ENCODE measurements at places on chromosomes 4 and X.

GRCh38 chrX:9278475-9279233 lies 186.2 kb upstream of the TBL1X start:
- DNase-seq, result no peak

DNA sequence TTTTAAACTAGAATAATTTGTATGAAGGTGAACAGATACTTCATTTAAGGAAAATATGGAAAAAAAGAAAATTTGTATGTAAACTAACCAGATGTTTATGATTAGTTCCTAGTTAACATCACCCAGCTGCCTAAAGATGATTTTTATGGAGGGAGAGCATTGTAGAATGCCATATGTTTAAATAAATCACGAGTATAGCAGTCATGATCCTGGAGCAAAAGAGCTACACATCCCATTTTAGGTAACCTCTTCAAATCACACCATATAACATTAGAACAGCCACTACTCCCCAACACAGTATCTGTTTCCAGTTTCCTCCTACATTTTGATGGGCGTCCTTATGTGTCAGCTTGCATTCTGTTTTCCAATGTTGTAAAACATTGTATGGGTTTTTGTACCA lies 571.9 kb upstream of the FAM241A start:
- DNase-seq, result no peak

- no peak for DNase-seq
These were observed 305.7 kb downstream of the INPP4B start for GRCh38 chr4:142540483-142540804.

DNA sequence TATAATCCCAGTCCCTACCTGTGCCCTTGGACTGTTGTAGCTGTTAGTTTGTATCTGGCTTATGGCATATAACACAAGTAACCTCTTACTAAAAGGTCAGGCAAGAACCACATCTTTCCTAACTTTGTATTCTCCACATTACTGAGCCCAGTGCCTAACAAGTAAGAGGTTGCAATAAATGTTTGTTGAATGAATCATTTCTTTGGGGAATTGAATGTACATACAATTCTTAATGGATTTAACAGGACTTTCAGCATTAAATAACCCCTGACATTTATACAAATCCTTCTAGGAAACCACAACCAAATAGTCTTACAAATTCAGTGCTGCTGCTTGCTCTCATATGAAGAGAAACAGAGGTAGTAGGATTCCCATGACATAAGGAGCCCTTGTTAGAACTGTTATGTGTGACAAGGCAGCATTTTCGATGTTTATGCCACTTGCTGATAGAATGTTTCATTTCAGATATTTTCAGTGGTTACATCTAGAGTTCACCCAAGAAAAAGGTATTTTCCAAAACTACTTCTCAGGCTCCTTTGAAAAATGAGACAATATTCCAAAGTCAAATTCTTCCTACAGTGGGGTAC lies 62.0 kb downstream of the MBNL3 start:
- no peak for DNase-seq

GRCh38 chr4:82223715-82224114 lies 150.1 kb downstream of the HNRNPD start:
- DNase-seq, result no peak

DNA sequence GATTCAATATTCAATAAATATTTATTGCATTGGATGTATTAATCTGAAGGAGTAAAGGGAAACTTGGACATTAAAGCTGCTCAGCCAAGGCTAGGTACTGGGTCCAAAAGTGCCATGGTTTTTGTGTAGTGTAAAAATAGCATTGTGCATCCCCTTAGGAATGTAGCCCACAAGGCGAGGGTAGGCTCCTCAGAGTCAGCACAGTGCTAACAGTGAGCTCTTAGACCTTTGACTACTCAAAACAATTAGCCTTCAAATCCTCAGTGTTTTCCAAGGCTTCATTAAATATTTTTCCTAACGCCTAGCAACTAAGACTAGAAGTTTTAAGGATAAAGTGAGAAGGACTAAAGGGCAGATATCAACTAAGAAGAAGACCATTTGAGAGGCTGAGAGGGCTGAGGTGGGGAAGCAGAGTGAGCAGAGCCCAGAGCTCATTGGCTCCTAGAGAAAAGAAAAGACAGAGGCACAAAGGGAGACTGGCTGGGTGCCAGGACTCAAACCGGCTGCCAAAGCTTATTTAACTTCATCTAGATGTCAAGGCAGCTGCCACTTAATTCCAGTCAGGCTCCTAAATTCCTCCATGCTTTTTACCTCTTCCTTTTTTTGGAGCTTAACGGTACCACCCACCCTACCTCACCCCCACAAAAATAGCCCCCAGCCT lies 17.0 kb downstream of the PRKG2 start:
- DNase-seq, result no peak

GRCh38 chrX:110420771-110421499 lies 62.3 kb downstream of the RTL9 start:
- DNase-seq, result no peak

GRCh38 chrX:49000636-49001035 lies 1.4 kb downstream of the GRIPAP1 start:
- DNase-seq, result no peak

DNA sequence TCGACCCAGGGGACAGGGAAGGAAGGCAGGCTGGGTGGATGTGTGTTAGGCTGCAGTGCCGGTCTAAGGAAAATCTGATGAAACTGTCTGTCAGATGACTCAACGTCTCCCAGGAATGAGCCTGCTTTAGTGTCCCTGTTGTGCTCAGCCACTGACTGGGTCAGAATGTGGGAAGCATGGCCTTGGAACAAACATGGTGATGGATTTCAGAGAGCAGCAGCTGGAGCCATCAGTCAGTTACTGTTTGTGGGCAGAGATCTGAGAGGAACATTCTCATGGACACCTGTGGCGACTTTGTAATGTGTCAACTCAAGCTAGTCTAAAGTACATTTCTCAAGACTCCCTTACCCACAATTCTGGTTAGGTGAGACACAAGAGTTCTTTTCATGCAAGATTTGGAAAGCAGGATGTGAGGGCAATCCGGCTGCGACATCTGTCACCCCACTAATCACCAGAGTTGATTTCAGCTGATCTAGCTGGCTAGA lies 63.2 kb downstream of the ANAPC10 start:
- no peak for DNase-seq

DNA sequence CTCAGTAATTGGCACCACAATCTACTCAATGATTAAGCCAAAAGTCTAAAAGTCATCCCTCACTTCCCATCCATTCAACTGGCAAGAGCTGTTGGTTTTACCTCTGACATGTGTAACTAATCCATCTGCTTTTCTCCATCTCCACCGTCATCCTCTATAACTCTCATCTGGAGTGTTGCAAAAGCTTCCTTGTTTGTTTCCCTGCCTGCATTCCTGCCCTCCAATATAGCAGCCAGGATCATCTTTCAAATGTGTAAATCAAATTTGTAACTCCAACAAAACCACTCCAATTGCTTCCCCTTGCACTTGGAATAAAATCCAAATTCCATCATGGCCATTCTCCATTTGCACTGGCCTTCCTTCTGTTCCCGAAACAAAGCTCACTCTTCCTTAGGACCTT lies 4.3 kb upstream of the PLAC8 start:
- DNase-seq, result no peak

GRCh38 chr4:102390438-102390837 lies 45.2 kb upstream of the SLC39A8 start:
- no peak for DNase-seq

GRCh38 chr4:185771711-185772390 lies 40.1 kb downstream of the SORBS2 start:
- no peak for DNase-seq

DNA sequence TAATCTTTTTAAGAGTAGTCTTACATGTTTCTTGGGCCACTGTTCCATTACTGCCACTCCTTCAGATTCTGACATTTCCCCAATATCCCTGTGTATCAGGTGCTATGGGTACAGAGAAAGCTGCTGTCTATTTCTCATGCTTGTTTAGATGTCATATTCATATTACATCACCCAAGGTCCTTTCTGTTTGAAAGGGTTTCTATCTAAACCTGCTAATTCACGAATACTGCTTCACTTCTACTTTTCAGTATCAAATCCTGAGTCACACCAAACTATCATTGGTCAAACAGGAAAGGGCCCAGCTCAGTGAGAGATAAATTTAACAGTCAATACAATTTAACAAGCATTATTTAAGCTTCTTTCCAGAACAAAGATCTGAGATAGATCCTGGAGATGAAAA lies 241.4 kb downstream of the UGT8 start:
- no peak for DNase-seq

GRCh38 chr4:149766135-149766534 lies 49.5 kb downstream of the IQCM start:
- DNase-seq, result no peak

- DNase-seq, result no peak
These were observed 158.0 kb upstream of the MED14 start for GRCh38 chrX:40893251-40893910.

DNA sequence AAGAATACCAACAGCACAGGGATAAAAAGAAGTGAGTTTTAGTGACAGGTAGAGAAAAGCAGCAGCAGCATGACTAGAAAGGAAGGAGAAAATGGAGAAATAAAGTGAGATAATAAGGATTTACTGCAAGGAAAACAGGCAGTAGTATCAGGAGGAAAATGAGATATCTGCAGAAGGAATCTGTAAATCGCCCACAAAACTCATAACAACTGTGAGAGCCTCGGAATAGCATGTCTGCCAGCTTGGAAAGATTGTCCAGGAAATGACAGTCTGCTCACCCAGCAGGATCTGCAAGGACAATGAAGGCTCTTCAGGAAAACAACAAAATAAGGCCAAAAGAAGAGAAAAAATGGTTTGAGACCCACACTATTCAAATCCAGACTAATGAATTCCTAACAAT lies 47.4 kb downstream of the CXXC4 start:
- DNase-seq, result no peak

- DNase-seq, result no peak
These were observed 37.6 kb downstream of the DCLK2 start for GRCh38 chr4:150115851-150116250.

DNA sequence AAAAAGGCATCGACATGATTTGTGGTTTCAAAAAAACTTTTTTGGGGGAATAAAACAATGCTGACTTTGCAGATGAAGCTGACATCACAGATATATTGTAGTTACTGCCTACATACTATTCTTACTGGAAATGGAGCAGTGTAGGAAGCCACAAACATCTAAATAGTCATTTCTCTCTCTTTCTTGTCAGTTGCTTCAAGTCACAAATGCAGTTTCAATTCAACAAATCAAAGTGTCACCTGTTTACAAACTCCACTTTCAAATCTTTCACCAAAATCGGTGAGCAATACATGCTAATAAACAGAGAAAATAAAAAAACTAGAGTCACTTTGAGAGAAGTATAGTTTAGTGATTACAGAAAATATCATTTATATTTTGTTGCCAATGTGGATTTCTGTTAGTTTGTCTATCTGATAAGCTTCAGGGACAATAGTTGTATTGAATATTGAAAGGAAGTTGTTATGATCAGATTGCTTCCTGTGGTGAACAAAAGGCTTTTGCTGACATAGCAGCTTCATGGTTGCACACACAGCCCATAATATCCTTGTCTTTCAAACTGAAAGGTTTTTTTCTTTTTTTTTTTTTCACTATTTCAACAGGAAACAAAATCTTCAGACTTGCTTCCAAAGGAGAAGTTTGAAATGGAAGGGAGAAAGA lies 49.7 kb upstream of the PTPN13 start:
- DNase-seq, result no peak

- DNase-seq, result no peak
These were observed 88.3 kb downstream of the FAM53A start for GRCh38 chr4:1595789-1596325.

Measured in effector memory CD4-positive, alpha-beta T cell (primary cell).